ENCODE measurements at places on chromosomes 3 and 15.

DNA sequence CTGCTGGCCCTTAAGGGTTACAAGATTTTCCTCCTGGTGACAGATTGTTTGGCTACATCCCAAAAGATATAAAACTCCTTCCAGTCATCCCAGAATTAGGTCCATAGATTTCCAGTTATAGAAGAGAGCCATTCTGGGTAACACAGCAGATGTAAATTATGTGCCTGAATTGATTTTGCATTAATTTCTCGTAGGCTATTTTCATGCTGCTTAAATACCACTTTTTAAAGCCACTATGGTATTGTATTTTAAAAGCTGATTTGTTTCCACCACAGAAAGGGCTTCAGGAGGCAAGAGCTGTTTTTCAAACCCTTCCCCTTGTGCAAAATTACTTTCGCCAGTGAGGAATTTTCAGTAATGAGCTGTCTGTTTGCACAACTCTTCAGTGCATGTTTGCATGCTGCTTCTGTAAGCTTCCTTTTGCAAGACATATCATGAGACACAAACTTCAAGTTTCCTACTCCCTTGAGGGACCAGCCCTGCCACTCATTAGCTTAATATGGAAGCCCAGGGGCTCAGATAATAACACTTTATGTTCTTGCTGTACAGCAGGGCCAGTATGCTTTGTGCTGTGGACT is 105.4 kb upstream of the TNIK start:
- DNase-seq: no peak

DNA sequence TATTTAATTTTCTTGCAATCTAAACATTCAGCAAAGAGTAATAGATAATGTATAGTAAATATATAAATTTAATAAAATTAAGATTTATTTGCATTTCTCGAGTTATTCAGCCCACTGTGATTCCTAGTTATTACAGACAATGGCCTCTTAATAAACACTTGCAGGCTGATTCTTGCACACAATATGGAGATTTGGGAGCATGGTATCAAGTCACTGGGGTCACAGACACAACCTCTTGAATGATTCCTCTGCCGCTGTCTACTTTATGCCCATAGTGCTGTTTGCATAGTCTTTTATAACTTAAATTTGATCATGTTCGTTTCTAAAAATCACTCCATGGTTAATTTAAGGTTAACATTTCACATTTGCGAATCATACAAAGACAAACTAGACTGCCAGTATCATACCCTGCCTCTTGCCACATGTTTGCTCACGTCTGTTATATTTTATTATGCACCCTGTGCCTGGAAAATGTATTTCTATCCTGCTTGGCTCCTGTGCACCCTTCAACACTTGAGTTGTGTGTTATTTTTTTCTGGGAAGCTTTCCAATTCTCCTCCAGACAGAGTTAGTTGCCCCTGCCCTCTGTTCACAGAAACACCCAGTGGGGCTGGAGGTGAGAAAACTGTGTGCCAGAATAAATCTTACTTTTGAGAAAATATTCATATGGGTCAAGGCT is 206.3 kb upstream of the ROBO1 start:
- DNase-seq: no peak

DNA sequence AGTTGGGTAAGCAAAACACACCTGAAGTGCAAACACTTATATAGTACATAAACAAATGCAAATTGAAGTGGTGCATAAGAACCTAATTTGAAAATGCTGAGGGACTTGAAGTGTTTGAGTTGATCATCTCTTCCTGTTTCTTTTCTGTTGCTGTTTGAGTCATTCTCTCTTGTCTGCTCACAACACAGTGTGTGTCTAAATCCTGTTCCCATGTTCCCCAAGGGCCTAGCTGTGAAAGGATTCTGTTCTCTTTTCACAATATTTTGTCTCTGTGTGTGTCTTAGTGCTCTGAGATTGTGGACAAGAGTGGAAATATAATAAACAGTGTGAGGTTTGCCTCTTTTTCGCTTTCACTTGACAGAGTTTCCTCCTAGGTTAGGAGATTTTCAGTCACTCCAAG is 6.1 kb downstream of the CD96 start:
- no peak for DNase-seq

GRCh38 chr15:41291065-41291631 is 41.2 kb downstream of the OIP5 start:
- DNase-seq: no peak

DNA sequence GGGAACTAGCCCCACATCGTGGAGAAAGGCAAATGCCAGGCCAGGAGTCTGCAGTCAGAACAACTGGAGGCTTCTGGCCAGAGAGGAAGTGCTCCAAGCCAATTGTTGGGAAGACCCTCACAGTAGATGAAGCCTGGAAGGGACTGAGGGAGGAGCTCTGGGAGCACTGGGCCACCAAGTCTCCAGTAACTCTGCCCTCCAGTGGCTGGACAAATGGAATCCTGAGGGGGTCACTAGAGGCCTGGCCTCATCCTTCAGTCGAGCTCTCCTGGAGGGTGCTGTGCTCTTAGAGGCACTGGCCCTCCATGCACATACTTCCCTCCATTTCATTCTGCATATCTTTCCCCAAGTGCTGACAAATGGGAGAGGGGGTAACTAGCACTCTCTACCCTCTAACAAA is 103.0 kb downstream of the MYLK start:
- no peak for DNase-seq

DNA sequence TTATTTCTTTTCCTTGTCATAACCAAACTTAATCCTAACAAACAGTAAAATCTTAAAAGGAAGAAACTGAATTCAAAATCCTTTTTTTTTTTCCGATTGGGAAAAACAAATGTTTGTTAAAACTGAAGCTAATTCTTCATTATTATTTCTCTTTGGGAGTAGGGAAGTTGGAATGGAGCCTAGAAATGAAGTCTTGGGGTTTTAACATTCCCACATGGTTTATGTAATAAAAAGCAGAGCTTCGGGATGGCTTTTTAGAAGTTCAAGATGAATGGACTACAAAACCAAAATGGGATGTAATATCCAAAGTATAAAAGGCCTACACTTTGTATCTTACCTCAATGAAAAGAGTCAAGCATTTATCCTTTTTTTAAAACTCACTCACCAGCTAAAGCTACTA is 189.0 kb upstream of the TMC3 start:
- no peak for DNase-seq

DNA sequence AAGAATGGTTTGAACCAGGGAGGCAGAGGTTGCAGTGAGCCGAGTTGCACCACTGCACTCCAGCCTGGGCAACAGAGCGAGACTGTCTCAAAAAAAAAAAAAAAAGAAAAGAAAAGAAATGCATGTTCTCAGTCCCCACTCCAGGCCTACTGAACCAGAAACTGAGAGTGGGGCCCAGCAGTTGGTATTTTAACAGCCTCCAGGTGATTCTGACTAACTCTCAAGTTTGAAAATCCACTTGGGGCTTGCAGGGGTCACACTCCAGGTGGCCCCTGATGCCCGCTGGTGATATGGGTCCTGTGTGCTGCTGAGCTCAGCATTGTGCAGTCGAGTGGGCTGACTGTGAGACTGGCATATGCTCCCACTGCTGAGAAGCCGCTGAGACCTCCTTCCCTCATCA is 133.7 kb upstream of the C2CD4B start:
- DNase-seq: no peak

DNA sequence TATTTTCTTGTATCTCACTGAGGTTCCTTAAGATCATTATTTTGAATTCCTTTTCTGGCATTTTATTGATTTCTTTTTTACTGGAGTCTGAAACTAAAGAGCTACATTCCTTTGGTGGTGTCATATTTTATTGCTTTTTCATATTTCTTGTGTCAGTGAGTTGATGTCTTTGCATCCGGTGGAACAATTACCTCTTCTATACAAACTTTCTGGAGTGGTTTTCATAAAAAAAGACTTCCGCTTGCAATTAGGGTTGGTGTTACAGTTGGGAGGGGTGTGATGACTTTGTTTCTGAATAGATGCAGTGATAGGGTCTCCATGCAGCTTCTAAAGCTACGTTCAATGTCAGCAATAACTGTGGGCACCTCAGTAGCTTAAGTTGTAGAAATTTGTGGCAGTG is 181.7 kb downstream of the LPP start:
- no peak for DNase-seq

GRCh38 chr3:174170248-174170647 is 688.9 kb upstream of the NAALADL2 start:
- DNase-seq: no peak

DNA sequence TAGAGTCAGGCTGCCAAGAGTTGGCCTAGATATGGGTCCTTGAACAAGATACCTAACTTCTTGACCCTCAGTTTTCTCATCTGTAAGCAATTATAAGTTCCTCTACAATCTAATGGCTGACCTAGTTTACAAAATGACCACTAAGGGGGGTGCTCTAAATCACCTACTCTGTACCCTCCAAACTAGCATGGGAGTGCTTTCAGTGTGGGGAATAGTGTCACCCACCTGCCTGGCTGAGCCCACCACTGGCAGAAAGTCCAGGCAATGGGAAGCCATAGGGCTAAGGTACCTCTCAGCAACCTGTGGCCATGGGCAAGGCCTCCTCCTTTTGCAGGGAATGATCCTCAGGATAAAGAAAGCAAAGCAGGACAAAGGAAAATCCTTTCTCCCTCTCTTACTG is 58.9 kb downstream of the COL6A5 start:
- DNase-seq: no peak

GRCh38 chr15:36878684-36879262 is 221.6 kb downstream of the MEIS2 start:
- DNase-seq: no peak

GRCh38 chr3:35658686-35659085 is 19.4 kb downstream of the ARPP21 start:
- DNase-seq: no peak

- DNase-seq: no peak
Measured at GRCh38 chr15:39506146-39506545, 74.7 kb upstream of the THBS1 start.

DNA sequence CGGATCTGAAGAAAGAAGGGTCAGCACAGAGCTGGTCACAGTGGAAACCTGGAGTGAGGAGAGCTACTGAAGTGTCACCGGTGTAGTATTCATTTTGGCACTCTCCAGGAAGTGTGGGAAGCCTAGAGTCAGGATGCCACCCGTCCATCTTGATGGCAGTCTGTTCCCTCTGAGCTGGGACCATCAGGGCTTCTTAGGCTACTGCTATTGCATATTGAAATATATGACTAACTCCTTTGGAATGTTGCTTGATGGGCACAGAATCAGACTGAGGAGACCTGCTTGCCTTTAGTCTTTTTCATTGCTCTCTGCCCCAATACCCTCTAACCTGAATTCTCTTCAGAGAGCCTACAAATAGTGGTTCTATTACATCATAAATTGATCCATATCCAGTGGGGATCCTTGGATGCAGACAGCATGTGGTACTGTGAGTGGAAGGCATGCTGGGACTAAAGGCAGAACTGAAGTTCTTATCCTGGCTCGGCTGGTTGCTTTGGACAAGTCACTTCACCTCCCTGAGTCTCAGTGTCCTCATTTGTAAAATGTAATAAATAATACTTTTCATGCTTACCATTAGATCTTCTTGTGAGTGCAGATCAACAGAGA is 143.5 kb downstream of the PDE8A start:
- DNase-seq: no peak

DNA sequence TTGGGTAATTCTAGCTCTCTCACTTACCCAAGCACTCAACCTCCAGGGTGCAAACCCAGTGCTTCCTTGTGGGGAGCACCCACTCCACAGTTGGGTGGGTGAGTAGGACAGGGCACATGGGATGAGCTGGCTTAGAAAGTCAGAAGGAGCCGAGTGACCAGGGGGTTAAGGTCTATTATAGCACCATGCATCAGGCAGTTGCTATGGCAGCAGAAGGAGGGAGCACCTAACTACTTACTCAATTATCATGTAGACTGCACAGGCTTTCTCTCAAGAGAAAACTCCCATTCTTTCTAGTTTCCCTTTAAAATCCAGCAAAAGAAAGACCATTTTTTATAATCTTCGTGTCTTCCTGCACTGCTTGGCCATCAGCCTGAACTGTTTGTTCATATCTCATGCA is 163.0 kb downstream of the OCA2 start:
- DNase-seq: no peak

- no peak for DNase-seq
Measured at GRCh38 chr3:35187908-35188307, 451.4 kb upstream of the ARPP21 start.

DNA sequence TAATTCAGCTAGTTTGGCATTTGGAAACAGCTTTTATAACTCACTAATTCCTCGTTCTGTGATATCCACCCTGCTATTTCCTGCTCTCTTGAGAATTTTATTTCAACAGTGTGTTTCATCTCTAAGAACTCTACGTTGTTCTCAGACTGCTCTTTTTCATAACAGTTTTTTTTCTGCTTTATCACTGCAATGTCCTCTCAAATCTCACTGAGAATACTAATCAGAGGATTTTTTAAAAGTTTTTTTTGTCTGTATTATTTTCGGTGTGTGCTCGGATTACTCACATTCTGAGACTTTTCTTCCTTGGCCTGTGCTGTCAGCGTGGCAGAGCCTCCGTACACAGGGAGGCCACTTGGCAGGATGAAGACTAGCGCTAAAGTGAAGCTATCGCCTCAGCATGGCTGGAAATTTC is 59.4 kb upstream of the NEO1 start:
- DNase-seq: no peak

- DNase-seq: no peak
Measured at GRCh38 chr3:136149667-136150066, 46.5 kb downstream of the MSL2 start.

DNA sequence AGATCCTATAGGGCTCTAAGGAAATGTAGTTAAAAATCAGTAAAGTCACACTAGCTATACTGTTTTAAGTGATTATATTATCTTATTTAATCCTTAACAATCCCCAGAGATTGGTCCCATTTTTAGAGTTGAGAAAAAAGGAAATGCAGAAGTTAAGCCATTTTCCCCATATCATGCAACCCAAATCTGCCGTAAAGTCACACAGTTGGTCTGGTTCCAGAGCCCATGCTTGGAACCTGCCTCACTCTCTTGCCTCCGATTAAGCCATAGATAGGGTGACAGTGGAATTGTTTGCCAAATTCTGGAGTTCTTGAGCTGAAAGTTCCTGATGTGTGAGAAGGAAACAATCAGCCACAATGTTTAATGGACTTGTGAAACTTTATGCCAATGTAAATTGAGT is 2.3 kb upstream of the P2RY13 start:
- DNase-seq: no peak

GRCh38 chr3:101453961-101454360 is 59.1 kb downstream of the SENP7 start:
- no peak for DNase-seq

- DNase-seq: no peak
Measured at GRCh38 chr3:13424141-13424844, 4.2 kb upstream of the NUP210 start.

GRCh38 chr15:74727727-74728126 is 2.4 kb upstream of the CYP1A1 start:
- DNase-seq: no peak

- no peak for DNase-seq
Measured at GRCh38 chr15:41795996-41796856, 21.9 kb downstream of the MAPKBP1 start.
